ENCODE measurements at places on chromosomes 3 and 15. TPM values are rescaled to one million over a fixed set of nuclear protein-coding genes. Genes with fewer than 3 reads are reported as not detected.

GRCh38 chr3:126023390-126023789, 54.4 kb downstream of the ROPN1B start:
- no peak for DNase-seq

GRCh38 chr15:43292375-43293078, 25.8 kb upstream of the TGM5 start:
- no peak for DNase-seq

GRCh38 chr3:11612515-11613188, 31.1 kb downstream of the VGLL4 start:
- no peak for DNase-seq

- no peak for DNase-seq
Measured at GRCh38 chr15:82570721-82571508, 30.7 kb upstream of the RPS17 start.

- no peak for DNase-seq
Measured at GRCh38 chr15:70761046-70761445, 2.3 kb downstream of the UACA start.

GRCh38 chr15:72915843-72916242, 132.3 kb upstream of the ADPGK start:
- DNase-seq = no peak

GRCh38 chr15:95520922-95521321, 809.6 kb upstream of the NR2F2 start:
- no peak for DNase-seq

GRCh38 chr3:32117320-32117719, 10.9 kb downstream of the GPD1L start:
- DNase-seq = no peak

DNA sequence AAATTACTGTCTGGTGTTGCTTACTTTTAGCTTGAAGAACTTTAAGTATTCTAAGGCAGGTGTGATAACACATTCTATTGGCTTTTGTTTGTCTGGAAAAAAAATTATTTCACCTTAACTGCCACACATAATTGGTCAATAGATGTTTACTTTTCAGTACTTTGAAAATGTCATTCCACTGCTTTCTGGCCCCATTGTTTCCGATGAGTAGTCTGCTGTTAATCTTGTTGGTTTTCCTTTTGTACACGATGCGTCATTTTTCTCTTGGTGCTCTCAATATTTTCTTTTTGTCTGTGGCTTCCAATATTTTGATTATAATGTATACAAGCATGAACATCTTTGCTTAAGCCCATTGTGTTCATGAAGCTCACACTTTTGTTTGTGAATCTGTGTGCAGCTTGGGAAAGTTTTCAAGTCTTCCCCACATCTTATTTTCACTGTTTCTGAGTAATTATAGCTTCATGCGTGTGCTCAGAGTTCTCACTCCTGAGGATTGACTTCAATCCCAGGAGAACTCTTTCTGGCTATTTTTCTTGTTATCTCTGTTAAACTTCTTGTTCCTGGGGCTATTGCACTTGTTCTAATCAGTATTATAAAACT, 664.7 kb downstream of the IGSF11 start:
- DNase-seq = no peak

DNA sequence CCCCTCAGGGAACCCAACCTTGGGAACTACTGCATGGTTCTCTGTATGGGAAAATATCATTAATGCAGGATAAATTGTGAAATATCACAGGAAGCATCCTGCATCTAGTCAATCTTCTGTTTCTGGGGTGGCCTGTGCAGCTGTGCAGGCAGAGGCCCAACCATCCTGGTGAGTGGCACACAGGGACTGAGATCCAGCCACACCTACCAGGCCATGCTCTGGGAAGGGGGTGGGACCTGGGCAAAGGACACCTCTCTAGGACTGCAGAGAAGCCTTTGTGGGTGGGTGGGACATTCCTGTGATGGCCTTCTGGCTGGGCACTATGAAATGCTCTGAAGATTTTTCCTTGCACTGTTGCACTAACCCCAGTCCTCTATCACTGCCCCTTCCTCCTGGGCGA, 26.8 kb downstream of the CCRL2 start:
- DNase-seq = no peak

- no peak for DNase-seq
Measured at GRCh38 chr3:167406876-167407492, 26.9 kb upstream of the ZBBX start.

- DNase-seq = no peak
Measured at GRCh38 chr15:32877252-32878019, 159.6 kb downstream of the GREM1 start.

- no peak for DNase-seq
Measured at GRCh38 chr15:29935296-29936004, 113.2 kb upstream of the TJP1 start.

- no peak for DNase-seq
Measured at GRCh38 chr15:31345606-31346366, 19.2 kb downstream of the KLF13 start.

DNA sequence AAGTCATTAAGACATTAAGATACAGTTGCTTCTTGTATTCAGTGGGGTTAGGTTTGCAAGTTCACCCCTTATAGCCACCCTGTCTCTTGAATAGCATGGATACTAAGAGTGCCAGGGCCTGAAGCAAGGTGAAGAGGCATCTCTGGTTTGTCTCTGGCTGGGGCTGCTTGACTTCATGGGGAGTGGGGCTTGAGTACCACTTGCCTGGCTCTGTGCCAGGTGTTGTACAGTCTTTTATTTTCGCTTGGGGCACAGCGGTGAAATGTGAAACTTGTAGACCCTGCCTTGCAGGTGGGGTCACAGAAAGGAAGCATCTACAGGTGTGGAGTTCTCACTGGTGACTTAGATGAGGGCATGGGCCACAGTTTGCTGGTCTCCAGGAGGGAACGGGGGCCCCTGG, 152.1 kb downstream of the PDE8A start:
- no peak for DNase-seq

Gene CGNL1
- 33.5 TPM for total RNA-seq

Gene COL6A6
- 0.14 TPM for total RNA-seq
